ENCODE measurements at places on chromosomes 16 and 17. TPM values are rescaled to one million over a fixed set of nuclear protein-coding genes. Genes with fewer than 3 reads are reported as not detected.

Gene RNF112
- 0.11 TPM for total RNA-seq

Gene TPSAB1
- not detected for total RNA-seq

Gene GLYR1
- total RNA-seq = 107 TPM

Gene ENPP7
- not detected for total RNA-seq

Gene MYO15A
- 0.46 TPM for total RNA-seq

Gene SLC13A2
- not detected for total RNA-seq

Gene KRT25
- not detected for total RNA-seq

Gene FOXN1
- not detected for total RNA-seq

Gene CDH3
- total RNA-seq = not detected

Gene IL21R
- total RNA-seq = not detected

Gene SLC35G6
- total RNA-seq = not detected

Gene RGS11
- total RNA-seq = 5.5 TPM

Gene GP1BA
- total RNA-seq = not detected

Gene ARL5C
- not detected for total RNA-seq

Gene OTOA
- not detected for total RNA-seq

Gene DBNDD1
- 28.2 TPM for total RNA-seq

Gene TK2
- 23.4 TPM for total RNA-seq

Gene UTS2R
- not detected for total RNA-seq

Gene NUFIP2
- 51.1 TPM for total RNA-seq

Gene UBE2O
- total RNA-seq = 34.1 TPM

Gene P2RX1
- not detected for total RNA-seq

Gene CLEC18A
- 0.46 TPM for total RNA-seq

Gene RANBP10
- 25.6 TPM for total RNA-seq

Gene OR1D2
- not detected for total RNA-seq

Gene CCL7
- total RNA-seq = not detected

Gene ST6GALNAC1
- not detected for total RNA-seq

Gene CD300LB
- total RNA-seq = not detected

Gene UQCRC2
- total RNA-seq = 189 TPM

Gene CDH13
- 124 TPM for total RNA-seq

Gene C16orf96
- not detected for total RNA-seq

Gene FSCN2
- total RNA-seq = 0.58 TPM

Gene TBX6
- total RNA-seq = 0.60 TPM

Gene MT1F
- 1.4 TPM for total RNA-seq

Gene OSGIN1
- 8.6 TPM for total RNA-seq

Gene WNK4
- total RNA-seq = 1.9 TPM

Gene CD7
- not detected for total RNA-seq

Gene LDHD
- total RNA-seq = not detected
